ENCODE measurements at places on chromosomes 6 and 20. TPM values are rescaled to one million over a fixed set of nuclear protein-coding genes. Genes with fewer than 3 reads are reported as not detected.

- no peak for DNase-seq
Measured at GRCh38 chr6:46381579-46381978, 109.7 kb downstream of the RCAN2 start.

- DNase-seq: no peak
Measured at GRCh38 chr6:43240950-43241349, 2.3 kb upstream of the TTBK1 start.

DNA sequence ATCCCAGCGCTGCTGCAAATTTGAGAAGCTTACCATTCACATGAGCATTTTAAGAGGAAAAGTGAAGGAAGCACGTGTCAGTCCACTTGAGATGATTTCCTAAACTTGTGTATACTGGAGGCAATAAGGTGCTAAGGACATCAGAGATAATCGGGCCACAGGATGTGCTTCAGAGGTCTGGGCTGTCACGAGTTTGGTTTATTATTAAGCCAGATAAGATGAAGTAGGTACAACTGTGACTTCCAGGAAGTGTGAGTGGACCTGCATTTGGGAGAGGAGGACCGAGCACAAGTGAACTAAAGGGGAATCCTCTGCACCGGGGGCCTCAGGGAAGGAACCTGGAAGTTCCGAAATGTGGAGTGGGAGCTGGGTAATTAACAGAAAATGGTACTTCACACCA is 1.4 kb downstream of the SAMD5 start:
- no peak for DNase-seq

DNA sequence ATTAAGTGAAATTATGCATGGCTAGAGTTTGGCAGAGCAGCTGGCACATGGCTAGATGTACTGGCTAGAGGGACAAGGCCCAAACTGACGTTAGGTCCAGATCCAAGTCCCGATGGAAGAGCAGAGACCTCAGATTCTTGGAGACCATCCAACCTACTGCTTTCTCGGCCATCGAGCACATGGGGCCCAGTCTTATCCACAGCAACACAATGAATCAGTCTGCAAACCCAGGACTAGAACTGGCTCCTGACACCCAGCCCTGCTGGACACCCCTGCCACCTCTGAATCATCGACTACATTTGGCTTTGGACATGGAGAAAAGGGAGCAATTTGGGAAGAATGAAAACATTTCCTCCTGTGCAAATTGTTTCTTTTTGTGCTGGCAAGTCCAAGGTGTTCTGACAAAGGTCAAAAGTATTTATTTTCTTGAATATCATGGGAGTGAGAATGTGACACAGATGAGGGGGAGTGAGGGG is 23.9 kb upstream of the YWHAB start:
- DNase-seq: peak; percentile 45

DNA sequence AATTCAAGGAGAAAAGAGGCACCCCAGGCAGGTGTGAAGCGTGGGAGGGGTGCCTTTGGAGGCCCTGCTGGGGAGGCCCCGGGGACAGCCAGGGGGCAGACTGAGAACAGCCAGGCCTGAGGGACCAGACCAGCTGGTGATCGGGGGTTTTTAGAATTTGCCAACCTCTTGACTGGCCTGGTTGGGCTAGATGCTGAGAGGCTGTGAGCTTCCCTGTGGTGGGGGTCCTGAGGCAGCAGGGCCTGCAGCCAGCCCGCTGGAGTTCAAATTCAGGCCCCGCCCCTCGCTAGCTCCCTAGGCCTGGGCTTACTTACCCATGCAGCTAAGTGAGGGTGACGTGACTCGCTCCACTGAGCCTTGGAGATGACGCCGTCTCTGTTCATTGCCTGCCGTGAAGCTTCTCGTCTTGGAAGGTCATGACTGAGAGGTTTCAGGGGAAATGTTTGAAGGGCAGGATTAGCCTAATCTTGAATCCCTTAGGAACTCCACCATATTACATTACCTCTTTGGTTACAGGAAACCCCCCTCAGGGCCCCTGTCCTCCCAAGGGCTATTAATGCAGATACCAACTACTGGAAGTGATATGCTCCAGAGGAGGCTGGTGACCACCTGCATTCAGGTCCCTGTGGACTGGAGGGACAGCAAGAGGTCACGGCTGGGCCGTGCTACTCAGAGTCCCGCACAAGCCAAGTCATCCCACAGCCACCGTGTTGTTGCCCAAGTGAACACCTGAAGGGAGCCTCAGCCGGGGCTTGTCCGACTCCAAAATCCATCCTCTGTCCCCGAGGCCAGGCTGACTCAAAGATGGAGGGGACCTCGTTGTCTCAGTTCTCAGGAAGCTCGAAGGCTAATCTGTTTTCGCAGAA is 73.9 kb upstream of the DUSP22 start:
- DNase-seq: no peak

- peak; percentile 25 for DNase-seq
Measured at GRCh38 chr20:23666189-23666588, 22.6 kb downstream of the CST4 start.

GRCh38 chr20:37531856-37532255 is 4.2 kb upstream of the BLCAP start:
- DNase-seq: no peak

DNA sequence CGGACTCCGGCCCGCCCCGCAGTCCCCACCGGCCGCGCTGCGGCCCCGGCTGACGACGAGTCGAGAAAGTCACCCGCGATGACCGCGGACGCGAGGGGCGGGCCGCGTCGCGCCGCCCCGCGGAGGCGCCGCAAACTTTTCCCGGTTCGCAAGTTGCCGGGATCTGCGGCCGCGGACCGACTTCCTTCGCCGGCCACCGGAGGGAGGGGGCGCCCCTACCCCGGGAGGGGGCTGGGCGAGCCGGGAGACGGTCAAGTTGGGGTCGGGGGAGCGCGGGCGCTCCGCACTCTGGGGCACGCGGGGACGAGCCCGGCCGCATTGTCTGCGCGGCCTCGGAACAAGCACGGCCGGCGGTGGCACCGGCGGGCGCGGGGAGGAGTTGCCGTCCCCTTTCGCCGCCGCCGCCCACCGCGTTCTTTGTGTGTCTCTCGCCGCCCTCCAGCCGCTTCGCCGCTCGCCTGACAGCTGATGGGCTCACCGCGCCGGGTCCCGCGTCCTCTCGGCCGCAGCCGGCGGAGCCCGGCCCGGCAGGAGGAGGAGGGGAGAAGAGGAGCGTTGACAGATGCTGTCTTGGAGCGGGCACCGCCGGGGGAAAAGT is 131.6 kb downstream of the OGFRL1 start:
- peak; percentile 37 for DNase-seq

- peak; percentile 58 for DNase-seq
Measured at GRCh38 chr6:136788069-136788902, 4.0 kb downstream of the MAP3K5 start.

- DNase-seq: no peak
Measured at GRCh38 chr6:119160911-119161310, 82.4 kb upstream of the FAM184A start.

GRCh38 chr6:48735846-48736245 is 624.8 kb upstream of the PTCHD4 start:
- DNase-seq: no peak

DNA sequence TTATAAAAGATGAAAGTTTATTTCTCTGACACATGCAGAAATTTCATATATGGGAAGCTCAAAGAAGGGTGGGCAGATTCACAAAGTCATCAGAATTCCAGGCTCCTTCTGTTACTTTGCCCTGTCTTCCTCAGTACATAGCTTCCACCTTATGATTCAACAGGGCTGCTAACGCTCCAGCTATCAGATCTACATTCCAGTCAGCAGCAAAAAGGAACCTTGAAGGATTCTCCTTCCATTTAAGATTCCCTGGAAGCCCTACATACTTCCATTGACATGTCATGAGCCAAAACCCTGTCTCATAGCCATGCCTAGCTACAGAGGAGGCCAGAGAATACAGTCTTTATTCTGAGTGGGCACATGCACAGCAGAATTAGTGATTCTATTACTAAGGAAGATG is 103.3 kb downstream of the NCR2 start:
- no peak for DNase-seq

TRIM10 gene
- total RNA-seq: not detected

APMAP gene
- 137 TPM for total RNA-seq

MOXD1 gene
- total RNA-seq: 5.0 TPM

TMEM170B gene
- 0.66 TPM for total RNA-seq

COX7A2 gene
- total RNA-seq: 172 TPM

RTF2 gene
- 149 TPM for total RNA-seq

TUBB2B gene
- total RNA-seq: 5.1 TPM
